ENCODE measurements at places on chromosomes 4 and X. TPM values are rescaled to one million over a fixed set of nuclear protein-coding genes. Genes with fewer than 3 reads are reported as not detected.

DNA sequence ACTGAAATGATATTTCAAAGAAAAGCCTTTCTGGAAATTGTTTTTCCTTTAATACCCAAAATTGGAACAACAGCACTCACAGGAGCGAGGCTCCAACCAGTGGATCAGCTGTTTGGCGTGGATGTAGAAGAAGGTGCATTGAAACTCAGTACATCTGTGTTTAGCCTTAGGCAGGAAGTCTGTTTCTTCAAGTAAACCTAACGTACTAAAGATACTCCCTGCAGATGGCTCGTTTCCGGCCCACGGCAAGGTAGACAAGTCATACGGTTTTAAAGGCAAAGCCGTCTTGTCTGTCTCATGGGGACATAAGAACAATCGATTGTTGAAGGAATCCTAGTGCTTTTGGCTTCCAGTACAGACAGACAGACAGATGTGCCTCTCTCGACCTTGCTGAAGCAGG is 50.0 kb upstream of the CLCN4 start:
- no peak for DNase-seq

DNA sequence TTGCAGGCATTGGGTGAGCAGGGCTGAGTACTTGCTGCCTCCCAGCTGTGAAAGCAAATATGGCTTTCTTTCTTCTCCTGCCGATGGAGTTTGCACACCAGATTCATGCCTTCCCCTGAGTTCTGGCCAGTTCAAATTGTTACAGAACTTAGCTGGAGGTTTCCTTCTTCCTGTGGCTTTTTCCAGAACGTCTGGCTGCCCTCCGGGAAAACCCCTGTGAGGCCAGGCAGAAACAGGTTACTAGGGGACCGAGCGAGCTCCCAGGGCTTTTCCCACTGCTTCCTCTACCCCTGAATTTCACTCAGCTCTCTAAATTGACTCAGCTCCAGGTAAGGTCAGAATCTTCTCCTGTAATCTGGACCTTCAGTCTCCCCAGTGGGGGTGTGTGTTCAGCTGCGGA is 482.4 kb downstream of the C4orf33 start:
- DNase-seq: no peak

- DNase-seq: no peak
Observed at GRCh38 chr4:14178421-14178820, 550.9 kb upstream of the BOD1L1 start.

GRCh38 chr4:8534611-8535010 is 45.6 kb upstream of the GPR78 start:
- no peak for DNase-seq

DNA sequence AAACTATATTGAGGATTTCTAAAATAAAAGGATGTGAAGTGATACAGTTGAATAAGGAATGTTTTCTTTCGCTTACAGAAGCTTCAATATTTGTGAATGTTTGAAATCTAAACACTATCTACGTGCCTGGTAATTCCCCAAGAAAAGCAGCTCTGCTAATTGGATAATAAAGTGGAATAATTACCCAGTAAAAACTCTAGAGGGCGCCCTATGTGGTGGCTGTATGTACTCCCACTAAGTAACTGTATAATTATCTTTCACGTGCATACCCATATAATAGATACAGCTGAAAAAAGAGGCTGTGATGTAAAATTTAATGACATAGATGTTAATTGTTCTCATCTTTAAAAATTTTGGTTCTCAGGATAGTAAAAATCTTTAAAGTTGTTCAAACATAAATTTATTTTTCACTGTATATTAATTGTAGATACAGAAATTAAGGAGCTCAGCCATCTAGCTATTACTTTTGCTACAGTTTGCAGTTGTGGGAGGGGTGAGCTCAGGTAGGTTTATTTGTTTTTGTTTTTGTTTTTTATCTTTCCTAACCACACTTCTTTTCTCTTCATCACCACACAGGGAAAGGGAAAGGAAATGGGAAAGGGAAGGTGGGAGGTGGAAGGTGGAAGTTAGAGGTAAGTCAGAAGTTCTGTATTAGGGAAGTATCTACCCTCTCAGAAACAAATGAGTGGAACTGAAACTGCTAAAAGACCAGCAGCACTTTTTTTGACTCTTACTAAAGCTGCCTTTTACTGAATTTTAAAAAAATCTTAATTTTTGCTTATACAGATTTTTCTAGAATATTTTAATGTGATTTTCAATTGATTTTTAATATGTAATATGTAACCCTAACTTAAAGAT is 151.7 kb upstream of the RPS6KA6 start:
- no peak for DNase-seq

DNA sequence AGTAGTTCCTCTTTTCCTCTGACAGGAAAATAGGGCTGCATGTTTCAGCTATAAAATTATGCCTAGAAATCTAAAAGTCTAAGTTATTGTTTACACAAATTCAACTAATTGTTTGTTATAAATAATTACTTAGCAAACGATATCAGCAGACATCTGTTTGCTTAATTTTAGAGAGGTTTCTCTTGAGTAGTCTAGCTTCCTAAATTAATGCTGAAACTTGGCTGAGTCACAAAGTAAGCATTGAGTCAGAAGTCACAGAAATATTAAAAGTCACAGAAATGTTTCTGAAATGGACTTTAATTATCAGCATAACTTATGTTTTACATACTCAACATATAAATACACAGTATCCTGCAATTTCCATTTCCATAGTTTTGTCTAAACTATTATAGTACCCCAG is 1044.0 kb downstream of the CCSER1 start:
- DNase-seq: peak; percentile 6

DNA sequence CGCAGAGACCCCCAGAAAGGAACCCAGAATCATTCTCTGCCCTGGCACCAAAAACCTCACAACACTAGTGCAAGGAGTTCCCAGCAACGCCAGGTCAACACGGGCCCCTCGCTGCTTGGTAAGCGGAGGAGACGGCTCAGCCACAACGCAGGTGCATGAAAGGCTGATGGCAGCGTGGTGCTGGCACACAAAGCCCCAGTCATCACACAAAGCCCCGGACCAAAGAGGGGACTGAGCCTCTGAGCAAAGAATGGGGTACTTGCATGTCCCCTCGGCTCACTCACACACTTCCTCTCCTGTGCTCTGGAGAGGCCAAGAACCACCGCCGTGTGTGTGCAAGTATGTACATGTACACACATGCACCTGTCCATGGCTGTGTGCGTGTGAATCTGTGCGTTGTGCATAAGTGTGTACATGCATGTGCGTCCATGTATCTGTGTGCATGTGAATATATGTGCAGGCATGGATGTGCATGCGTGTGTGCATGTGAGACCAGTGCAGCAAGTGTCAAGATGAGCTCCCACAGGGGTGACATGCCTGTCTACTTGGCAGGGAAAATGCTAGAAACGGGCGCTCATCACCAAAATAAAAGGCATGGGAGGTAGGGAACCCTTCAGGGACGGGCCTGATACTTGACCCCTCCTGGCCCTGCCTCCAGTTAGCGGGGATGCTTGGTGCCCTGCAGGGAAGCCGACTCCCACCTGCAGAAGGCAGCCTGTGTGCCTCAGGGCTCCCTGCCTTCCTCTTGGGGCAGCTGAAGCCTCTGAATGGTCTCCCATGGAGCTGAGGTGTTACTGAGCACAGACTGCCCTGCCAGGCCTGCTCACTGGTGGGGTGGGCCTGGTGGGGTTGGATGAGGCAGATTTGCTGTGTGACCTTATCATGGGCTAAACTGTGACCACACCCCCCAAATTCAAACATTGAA is 60.4 kb downstream of the ZFYVE28 start:
- no peak for DNase-seq

The UCP1 gene
- polyA plus RNA-seq: 0.12 TPM

GRCh38 chr4:31482691-31483090 is 762.5 kb downstream of the PCDH7 start:
- no peak for DNase-seq

GRCh38 chr4:143356493-143356892 is 19.8 kb downstream of the GAB1 start:
- no peak for DNase-seq

- no peak for DNase-seq
Observed at GRCh38 chr4:22093126-22093525, 144.6 kb upstream of the KCNIP4 start.

GRCh38 chr4:57401586-57401985 is 291.4 kb upstream of the IGFBP7 start:
- no peak for DNase-seq

GRCh38 chrX:5650904-5651303 is 577.8 kb downstream of the NLGN4X start:
- no peak for DNase-seq

DNA sequence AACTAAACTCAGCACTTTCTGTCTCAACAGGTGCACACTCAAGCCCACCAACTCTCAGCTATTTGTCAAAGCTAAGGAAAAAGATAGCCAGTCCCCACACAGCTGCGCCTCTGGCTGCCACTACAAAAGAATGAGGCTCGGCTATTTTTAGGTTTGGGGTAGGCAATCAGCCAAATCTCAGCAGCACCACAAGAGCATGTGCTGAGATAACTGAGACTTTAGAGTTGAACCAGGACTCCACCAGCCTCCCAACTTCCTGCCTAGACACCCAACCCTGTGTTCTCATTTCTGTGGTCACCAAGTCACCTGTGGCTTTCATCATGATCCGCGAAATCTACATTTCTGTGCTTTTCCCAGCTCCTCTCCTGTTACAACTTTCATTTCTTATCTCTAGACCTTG is 28.0 kb downstream of the DMD start:
- DNase-seq: no peak

The GPC3 gene
- polyA plus RNA-seq: 1,308 TPM

DNA sequence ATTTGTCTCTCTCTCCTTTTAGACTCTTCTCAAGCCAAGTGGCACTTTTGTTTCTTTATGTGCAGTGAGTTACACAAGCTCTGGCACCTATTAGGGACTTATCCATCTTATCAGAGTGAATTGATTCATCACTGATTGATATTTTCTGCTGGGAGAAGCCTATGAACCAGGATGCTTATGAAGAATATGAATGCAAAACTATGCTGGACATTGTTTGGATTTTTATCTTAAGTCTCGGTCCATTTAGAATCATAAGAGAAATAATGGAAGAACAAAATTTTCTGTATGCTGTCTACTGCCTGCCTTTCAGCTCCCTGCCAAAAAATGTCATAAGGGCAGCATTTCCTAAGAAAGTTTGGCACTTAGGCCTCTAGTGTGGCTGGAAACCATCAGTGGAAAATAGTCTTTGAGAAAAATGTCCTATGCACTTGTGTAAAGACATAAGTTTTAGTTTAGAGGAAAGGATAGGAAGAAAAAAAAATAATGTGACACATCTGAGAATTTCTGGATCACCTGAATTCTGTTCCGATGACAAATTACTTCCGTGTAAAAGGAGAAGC is 365.7 kb upstream of the MAD2L1 start:
- no peak for DNase-seq

- DNase-seq: peak; percentile 0
Observed at GRCh38 chr4:166594326-166594946, 639.9 kb downstream of the SPOCK3 start.

- no peak for DNase-seq
Observed at GRCh38 chr4:108426493-108426892, 193.9 kb upstream of the RPL34 start.

- peak; percentile 80 for DNase-seq
Observed at GRCh38 chrX:48021026-48021900, 14.5 kb downstream of the SPACA5 start.

GRCh38 chr4:158202481-158202880 is 7.8 kb upstream of the TMEM144 start:
- no peak for DNase-seq

DNA sequence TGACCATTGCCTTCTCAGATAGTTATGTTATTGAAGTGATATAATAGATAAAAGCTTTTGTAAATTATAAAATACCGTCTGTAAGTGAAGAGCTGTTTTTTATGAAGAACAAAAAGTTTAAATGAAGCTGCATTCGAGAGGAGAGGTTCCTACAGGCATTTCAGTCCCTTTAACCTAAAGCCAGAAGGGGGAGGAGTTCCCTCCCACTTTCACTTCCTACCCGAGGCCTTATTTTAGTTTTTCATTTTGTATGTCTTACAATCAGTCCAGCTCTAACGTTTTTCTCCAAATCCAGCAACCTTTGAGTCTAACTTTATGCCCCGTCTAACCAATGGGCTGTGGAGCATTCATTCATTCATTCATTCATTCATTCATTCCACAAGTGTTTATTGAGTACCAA is 16.5 kb upstream of the SOX3 start:
- no peak for DNase-seq

The CT45A1 gene
- polyA plus RNA-seq: not detected

DNA sequence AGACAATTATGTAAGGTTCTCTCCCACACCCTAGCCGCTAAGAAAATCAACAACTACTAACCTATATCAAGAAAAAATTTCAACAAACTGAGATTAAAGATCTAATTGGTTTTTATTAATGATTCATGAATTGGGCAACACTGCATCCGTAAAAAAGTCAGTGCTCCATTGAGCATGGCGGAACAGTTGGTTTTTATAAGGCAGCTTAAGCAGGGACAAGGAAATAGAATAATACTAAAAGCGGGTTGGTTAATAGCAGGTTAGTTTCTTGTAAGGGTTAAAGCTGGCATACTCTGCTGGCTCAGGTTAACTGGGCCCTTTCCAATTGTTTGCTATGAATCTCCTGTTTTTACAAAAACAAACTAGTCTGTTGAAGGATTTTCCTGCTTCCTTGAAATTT is 202.3 kb upstream of the RASGEF1B start:
- DNase-seq: no peak

GRCh38 chrX:108614616-108615015 is 121.7 kb downstream of the IRS4 start:
- no peak for DNase-seq

The PCYT1B gene
- 2.9 TPM for polyA plus RNA-seq

- no peak for DNase-seq
Observed at GRCh38 chrX:10062980-10063379, 93.8 kb upstream of the CLCN4 start.

The ADGRG4 gene
- not detected for polyA plus RNA-seq

GRCh38 chr4:87309625-87310024 is 13.1 kb downstream of the HSD17B13 start:
- DNase-seq: no peak

DNA sequence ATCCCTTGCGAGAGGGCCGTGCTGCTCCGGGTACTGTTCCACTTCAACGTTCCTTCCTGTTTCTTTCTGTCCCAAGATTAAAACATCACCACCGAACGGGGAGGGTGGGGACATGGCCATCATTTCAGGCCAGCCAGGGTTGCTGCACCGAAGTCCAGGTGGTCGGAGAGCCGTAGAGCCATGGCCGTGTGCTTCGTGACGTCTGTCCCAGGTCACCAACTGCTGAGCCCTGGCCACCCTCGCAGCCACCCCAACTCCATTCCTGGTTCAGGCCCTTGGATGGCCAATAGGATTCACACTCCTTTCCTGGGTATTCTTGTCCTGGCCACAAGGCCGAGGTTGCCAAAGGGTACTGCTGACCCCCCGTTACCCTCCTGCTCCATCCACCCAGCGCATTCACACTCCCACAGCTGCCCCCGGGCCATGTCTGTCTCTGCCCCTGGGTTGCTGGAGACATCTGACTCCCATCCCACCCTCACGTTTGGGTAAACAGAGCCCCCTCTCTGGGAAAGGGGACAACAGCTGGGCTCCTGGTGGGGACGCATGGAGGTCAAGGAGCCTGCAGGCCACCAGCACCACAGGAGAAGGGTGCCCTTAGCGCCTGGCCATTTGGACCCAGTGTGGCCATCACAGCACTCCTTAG is 103.2 kb downstream of the HMX1 start:
- no peak for DNase-seq
